ENCODE measurements at places on chromosomes 6 and 20. TPM values are rescaled to one million over a fixed set of nuclear protein-coding genes. Genes with fewer than 3 reads are reported as not detected.

DNA sequence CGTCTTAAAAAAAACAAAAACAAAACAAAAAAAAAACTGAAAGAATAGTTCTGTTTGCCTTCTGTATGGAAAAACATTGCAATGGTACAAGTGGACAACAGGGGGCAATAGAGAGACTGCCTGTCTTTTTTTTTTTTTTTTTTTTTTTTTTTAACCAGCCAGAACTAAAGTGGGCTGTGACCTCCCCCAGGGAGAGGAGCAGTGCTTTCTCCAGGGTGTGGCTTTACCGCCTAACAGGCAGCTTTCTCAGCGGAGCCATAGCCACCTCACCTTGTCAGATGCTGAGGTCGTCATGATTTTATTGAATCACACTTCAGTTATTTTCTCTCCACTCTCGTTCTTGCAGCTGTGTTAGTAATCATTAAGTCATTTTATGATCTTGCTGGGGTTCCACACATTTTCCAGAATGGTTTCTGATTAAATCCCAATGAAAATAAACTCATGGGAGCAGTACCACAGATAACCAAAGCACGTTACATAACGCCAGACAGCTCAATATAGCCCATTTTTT is 78.4 kb downstream of the GMPR start:
- no peak for DNase-seq

- no peak for DNase-seq
Measured at GRCh38 chr6:45609141-45609638, 231.5 kb upstream of the SUPT3H start.

- no peak for DNase-seq
Measured at GRCh38 chr6:149362289-149362688, 37.8 kb upstream of the SUMO4 start.

- DNase-seq: no peak
Measured at GRCh38 chr6:150230164-150230561, 87.3 kb downstream of the PPP1R14C start.

GRCh38 chr6:148565930-148566663 is 180.7 kb upstream of the UST start:
- no peak for DNase-seq

- no peak for DNase-seq
Measured at GRCh38 chr20:44734938-44735337, 10.7 kb upstream of the KCNK15 start.

DNA sequence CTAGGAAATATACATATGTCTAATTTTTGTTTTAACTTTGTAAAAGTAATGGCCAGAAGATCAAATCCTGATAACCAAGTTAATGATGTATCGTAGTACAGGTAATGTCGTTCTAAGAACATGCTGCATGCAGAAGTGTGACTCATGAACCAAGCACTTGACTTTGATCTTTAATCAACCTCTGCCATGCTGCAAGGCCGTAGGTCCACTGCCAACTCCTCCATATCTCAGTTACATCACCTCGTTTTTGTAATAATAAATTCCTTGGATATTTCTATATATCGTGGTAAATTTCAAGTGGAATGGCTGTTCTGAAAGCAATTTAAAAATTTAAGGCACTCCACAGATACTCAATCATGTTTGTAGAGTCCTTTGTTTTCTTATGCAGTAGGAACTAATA is 771.7 kb downstream of the EPHA7 start:
- no peak for DNase-seq

- DNase-seq: no peak
Measured at GRCh38 chr20:23272176-23273029, 78.2 kb upstream of the NXT1 start.

DNA sequence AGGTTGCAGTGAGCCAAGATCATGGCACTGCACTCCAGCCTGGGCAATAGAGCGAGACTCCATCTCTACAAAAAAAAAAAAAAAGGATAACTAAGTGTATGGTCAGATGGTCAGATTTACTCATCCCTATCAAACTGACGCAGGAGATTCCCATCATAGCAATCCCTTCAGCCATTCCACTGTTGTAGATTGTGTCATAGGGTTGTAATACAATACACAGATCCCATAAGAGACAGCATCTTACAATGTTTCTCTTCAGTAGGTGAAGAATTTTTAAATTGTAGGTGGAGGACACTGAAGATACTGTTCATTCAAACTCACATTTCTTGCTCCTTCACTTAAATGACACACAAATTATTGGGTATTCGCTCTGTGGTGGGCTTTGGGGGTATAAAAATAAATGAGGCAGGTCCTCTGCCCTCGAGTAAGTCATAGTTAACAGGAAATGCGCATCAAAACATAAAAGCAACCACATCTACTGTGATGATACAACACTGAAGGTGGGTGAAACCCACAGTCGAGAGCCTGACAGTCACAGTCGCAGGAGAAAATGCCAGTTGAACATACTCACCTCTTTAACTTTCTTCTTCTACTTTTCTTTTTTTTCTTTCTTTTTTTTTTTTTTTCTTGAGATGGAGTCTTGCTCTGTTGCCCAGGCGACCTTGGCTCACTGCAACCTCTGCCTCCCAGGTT is 205.5 kb downstream of the ZNF217 start:
- no peak for DNase-seq

DNA sequence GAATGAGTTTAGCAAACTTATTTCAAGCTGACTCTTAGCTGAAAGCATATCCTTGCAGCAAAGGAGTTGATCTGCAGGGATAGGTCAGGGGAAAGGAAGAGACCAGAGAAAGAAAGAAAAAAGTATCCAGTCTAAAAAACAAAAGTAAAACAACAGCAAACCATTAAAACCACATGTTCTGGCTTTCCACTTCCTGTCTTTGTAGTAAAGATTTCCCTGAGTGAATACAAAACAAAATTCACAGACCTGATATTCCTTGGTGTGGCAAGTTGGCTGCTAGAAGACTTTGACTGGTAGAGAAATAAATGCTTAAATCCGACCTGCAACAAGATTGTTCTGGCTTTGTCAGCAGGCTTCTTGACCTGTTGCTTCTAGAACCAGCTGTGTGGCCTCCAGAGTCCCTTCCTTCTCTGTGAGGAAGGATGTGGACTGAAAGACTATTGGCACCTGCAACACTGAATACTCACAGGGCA is 23.4 kb upstream of the MCM3 start:
- no peak for DNase-seq

DNA sequence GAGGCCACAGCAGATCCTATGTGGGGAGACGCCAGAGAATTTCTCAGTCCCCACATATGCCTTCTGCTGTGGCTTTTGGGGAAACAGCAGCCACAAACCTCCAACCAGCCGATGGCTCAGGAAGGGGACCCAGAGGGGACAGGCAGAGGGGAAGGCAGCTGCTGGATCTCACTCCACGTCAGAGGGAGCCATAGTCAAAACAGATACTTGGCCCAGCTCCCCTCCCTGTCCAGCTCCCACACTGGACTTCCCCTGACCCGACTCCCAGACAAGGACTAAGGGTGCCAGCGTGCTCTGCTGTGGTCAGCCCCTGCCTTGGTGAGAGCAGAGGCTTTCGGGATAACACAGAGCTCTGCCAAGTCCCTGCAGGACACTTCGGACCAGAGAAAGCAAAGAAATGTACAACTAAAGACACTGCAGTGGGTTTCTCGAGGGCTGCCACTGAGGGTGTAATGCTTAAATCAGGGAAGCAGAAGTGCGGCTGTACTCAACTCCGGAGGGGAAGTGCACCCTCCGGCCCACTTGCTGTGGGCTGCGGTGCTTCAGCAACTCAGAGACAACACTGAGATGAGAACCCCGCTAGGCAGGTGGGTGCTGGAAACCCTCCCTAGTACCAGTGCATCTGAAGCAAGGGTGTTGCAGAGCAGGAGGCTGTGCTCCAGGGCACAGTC is 47.2 kb downstream of the RRBP1 start:
- no peak for DNase-seq

- no peak for DNase-seq
Measured at GRCh38 chr6:113876695-113877094, 19.6 kb downstream of the MARCKS start.

DNA sequence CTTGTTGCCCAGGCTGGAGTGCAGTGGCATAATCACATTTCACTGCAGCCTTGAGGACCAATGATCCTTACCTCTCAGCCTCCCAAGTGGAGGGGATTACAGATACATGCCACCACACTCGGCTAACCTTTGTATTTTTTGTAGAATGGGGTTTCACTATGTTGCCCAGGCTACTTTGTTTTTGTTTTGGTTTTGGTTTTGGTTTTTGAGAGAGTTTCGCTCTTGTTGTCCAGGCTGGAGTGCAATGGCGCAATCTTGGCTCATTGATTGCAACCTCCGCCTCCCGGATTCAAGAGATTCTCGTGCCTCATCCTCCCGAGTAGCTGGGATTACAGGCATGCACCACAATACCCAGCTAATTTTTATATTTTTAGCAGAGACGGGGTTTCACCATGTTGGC is 105.5 kb downstream of the BMP7 start:
- DNase-seq: no peak

- no peak for DNase-seq
Measured at GRCh38 chr6:113585246-113585645, 271.9 kb upstream of the MARCKS start.

DNA sequence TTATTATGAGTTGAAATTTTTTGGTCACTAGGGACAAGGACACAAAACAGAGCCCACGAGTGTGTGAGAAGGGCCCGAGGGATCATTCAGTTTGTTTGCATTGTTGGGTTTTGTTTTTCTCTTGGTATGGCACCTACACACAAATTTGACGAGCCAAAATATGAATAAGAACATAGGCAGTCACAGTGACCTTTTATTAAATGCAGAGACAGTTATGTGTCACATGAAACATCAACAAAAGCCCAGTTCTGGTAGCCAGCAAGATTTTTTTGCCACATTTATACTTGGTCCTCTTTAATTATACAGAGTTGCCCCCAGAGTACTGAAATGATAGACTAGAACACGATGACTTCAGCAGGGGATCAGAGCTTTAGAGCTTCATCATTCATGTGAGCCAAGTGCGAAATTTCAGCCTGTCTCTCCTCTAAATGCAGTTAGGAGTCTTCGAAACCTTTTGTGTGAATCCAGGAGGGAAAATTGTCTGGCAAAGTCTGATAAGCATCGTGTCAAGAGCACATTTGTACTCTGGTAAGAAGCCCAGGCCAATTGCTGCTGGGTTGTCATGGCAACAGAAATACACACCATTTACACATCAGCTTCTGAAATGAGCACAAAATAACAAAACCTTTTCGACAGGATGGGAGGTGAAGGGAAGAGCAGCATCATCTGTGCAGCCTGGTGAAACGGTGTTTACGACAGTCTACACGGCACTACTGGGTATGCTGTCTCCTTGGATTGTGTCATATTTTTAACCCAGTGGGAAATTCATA is 79.2 kb upstream of the RIPOR2 start:
- DNase-seq: no peak

DNA sequence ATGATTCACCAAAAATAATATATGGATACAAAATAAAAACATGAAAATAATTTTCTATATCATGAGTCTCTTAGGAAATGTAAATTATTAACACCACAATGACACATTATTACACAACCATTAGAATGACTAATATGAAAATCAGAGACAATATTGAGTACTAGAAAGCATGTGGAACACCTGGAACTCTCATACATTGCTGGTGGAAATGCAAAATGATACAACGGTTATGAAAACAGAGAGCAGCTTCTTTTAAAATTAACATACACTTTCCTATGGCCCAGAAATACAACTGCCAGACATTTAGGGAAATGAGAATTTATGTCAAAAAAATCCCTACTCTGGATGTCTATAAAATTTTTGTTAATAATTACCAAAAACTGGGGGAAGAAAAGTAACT is 853.3 kb upstream of the MAN1A1 start:
- no peak for DNase-seq

GRCh38 chr6:40906759-40907158 is 132.3 kb downstream of the UNC5CL start:
- DNase-seq: no peak

DNA sequence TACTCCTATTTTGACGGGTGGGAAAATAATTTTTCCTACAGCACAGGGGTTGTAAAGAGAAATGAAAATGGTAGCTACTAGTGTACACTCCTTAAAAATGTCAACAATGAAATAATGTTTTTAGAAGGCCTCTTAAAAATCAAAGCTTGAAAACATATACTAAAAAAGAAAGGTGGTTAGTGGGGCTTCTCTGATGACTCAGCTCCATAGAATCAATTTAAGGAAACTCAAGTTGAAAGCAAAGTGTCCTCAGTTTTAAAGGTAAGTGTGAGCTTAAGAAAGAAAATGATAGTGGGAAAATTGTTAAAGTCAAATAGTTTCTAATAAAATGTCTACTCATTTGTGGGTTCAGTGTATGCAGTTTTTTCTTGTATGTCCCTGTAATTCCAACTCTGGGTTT is 58.2 kb downstream of the ADGRB3 start:
- DNase-seq: no peak

DNA sequence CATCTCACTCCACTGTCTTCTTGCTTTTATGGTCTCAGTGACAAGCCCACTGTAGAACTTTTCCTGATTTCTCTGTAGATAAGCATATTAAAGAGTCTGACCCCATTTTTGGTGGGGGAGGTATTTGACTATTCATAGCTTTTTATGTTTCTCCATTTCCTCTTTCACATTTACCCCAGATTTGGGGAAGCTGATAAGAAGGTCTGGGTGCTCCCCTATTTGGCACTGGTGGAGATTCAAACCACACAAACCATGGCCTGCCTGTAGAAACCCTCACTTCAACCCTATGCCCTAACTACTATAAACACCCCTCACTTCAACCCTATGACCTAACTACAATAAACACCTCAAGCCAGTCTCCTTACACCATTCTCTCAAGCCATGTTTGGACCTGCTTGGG is 196.2 kb upstream of the SYNDIG1 start:
- no peak for DNase-seq

DNA sequence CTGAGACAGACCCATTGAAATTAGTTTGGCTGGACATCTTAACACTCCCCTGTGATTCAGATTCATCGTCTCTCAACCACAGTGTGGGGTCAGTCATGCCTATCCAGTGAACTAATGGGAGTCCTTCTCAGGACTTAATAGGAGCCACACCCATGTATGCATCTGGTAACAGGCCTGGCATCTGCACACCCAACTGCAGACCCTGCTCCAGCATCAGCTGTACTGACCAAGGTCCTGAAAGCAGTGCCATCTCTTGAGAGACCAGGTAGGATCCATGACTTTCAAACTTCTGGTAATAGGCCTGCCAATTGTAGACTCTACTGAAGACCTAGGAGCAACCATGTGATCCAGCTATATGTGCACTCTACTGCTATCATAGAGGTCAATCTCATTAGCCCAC is 363.6 kb upstream of the POU3F2 start:
- no peak for DNase-seq

DNA sequence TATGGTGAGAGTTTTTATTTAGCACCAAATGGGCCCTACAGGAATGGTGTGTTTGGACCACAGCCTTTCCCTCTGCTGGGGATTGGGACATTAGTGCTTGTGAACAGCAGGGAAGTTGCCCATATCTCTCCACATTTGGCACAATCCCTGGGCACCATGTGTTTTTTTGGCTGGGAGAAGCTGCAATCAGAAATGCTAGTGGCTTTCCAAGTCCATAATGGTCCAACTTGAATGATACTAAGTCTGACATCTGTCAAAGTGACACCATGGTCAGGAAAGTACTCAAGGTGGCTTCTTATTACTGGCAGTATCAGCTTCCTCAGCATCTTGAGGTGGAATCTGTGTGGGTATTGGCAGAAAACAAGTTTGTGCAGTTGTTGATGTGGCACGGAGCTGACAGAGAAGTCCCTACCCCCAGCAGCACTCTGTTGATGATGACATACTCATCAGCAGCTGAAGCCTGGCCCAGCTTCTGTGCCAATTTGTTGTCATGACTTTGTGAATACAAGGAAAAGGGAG is 53.0 kb downstream of the SASH1 start:
- DNase-seq: no peak

- DNase-seq: no peak
Measured at GRCh38 chr6:82365016-82365795, 1.6 kb downstream of the TPBG start.

The CDH26 gene
- total RNA-seq: 1.5 TPM

The MTFR2 gene
- total RNA-seq: 0.87 TPM

The POPDC3 gene
- total RNA-seq: 9.7 TPM

The ASCC3 gene
- 27.4 TPM for total RNA-seq
